Thyroid gland (tissue), 4 donors: ENCODE measurements at places on chromosomes 6 and 20.

- DNase-seq, result no peak
- no peak overlapping the region for H3K4me3 ChIP-seq
- H3K27ac ChIP-seq, result peak overlapping the region; percentile 22
Observed at GRCh38 chr6:31559606-31559957, 12.2 kb downstream of the NFKBIL1 start.

DNA sequence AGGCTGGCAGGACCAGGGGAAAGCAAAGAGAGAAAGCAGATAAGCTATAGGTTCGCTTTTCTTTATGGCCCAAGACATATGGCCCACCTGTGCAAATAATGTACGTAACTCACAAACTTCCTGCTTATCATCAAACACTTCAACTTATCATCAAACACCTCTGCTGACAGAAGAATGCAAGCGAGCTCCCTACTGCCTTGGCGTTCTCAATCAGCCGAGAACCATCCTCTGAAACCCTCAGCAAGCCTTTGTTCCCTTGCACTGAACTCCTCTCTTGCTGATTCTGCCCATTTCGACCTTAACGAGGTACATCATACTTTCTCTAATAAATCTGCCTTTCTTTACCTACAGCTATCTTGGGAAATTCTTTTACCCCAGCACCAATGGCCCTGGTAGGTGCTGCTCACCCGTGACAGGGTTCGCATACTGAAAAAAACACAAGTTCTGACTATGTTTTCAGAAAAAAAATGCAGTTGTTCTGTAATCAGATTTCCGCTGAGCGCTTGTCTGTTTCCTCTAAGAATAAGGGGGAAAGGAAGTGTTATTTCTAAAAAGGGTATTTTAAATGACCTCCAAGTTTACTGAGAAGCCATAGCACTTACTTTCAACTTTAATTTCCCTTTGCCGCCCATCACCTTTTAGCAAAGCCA lies 28.3 kb downstream of the SERPINB6 start:
- DNase-seq, result no peak
- peaks cover 8% of the 10 kb centered on the region for H3K36me3 ChIP-seq
- H3K27me3 ChIP-seq, result no peaks in the 10 kb centered on the region
- no peaks in the 10 kb centered on the region for H3K4me1 ChIP-seq
- no peak overlapping the region for H3K4me3 ChIP-seq

DNA sequence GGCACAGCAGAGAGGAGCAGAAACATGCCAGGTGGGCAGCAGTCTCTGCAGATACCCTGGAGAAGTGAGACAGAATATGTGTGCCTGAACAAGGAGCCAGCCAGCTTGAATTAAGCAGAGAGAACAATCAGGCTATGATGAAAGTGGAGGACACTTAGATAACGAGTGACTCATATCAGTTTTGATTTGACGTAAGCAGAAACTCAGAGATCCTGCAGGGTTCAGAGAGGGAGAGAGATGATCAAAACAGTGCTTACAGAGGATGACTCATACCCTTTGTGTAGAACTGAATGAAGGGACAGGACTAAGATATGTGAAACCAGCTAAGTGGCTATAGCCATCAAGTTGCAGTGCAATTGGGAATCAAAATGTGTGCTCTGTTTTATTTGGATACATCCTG lies 300.7 kb downstream of the TENT5A start:
- no peak overlapping the region for H3K4me3 ChIP-seq
- no peaks in the 10 kb centered on the region for H3K4me1 ChIP-seq
- no peaks in the 10 kb centered on the region for H3K27me3 ChIP-seq
- no peaks in the 10 kb centered on the region for H3K36me3 ChIP-seq
- no peak for DNase-seq

DNA sequence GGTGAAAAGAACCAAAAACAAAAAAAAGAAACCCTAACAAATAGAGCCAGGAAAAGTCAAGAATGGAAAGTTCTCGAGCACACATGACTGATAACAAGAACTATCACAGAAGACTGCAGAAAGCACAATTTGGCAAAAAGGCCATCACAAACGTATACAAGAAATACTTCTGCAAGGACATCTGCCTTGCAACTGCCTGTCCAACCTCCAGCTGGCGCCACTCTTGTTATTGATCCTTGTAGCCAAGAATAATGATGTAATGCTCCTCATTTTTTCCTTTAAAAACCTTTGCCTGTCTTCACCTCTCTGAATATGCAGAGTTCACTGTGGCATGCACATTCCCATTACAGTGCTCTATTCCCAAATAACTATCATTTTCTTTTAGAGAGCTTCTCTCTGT lies 87.9 kb upstream of the BMP5 start:
- H3K4me3 ChIP-seq, result no peak overlapping the region
- H3K36me3 ChIP-seq, result no peaks in the 10 kb centered on the region
- no peak for DNase-seq

DNA sequence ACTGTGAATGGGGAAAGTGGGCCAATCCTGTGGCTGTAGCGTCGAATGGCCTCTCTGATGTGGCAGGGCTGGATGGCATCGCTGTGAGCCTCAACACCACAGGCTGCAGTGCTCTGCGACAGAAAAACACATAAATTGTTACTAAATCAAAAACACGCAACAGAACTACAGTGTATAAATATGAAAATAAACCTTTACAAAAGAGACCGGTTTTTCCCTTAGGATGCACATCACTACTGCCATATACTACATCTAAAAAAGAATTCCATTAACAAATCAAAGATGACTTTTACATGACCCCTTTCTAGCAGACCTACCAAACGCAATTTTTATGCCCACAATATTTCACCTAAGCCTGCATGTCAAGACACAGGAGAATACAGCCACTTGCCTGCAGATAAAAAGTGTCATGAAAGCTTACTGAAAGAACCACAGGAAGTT lies 395.5 kb upstream of the RUNX2 start:
- H3K27ac ChIP-seq, result no peak overlapping the region
- no peak for DNase-seq
- no peaks in the 10 kb centered on the region for H3K27me3 ChIP-seq
- H3K4me3 ChIP-seq, result no peak overlapping the region
- no peaks in the 10 kb centered on the region for H3K4me1 ChIP-seq
- H3K36me3 ChIP-seq, result no peaks in the 10 kb centered on the region

- no peak for DNase-seq
- no peaks in the 10 kb centered on the region for H3K36me3 ChIP-seq
- no peaks in the 10 kb centered on the region for H3K27me3 ChIP-seq
- H3K4me1 ChIP-seq, result no peaks in the 10 kb centered on the region
- H3K27ac ChIP-seq, result no peak overlapping the region
Observed at GRCh38 chr20:20959031-20959755, 147.0 kb downstream of the LINC00237 start.

- H3K36me3 ChIP-seq, result no peaks in the 10 kb centered on the region
- no peak overlapping the region for H3K4me3 ChIP-seq
- H3K27me3 ChIP-seq, result no peaks in the 10 kb centered on the region
Observed at GRCh38 chr6:169213814-169214520, 39.7 kb downstream of the THBS2 start.

DNA sequence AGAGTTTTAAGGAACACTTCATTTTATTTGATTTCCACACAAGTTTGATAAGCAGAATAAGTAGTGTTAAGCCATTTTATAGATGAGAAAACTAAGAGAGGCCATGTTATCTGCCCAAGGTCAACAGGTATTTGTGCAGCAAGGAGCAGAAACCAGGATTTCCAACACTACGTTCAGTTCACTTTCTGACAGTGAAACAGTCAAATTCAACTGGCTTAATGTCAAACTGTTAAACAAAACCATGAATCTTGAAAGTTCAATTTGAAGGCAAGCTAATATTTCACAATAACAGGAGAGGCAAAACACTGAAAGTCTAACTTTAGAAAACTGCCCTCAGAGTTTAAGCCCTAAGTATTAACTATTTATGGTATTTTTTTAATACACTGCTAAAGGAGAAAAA lies 32.6 kb downstream of the DTNBP1 start:
- H3K36me3 ChIP-seq, result no peaks in the 10 kb centered on the region
- H3K4me3 ChIP-seq, result no peak overlapping the region
- DNase-seq, result no peak
- H3K4me1 ChIP-seq, result no peaks in the 10 kb centered on the region
- no peaks in the 10 kb centered on the region for H3K27me3 ChIP-seq

DNA sequence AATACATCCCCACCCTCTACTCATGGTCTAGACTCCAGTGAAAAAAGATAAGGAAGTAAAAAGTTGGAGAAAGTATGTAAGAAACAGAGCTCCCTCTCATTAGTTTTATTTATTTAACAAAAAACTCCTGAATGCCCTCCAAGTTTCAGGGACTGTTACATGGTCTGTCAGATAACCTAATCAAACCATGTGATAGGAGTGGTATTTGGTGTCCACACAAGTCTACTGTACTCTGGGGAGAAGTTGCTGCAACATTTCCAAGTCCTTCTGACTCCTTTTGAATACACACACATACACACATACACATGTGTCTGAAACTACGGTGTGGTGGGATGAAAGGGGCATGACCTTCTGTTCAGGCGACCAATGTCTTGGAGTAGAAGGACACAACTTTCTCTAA lies 320.0 kb downstream of the ADGRG6 start:
- no peaks in the 10 kb centered on the region for H3K4me1 ChIP-seq
- no peak overlapping the region for H3K27ac ChIP-seq
- no peak overlapping the region for H3K4me3 ChIP-seq
- no peaks in the 10 kb centered on the region for H3K27me3 ChIP-seq
- H3K36me3 ChIP-seq, result no peaks in the 10 kb centered on the region

- H3K4me1 ChIP-seq, result no peaks in the 10 kb centered on the region
- H3K27me3 ChIP-seq, result no peaks in the 10 kb centered on the region
- no peak for DNase-seq
- H3K4me3 ChIP-seq, result no peak overlapping the region
- H3K36me3 ChIP-seq, result no peaks in the 10 kb centered on the region
Observed at GRCh38 chr6:45658958-45659357, 281.2 kb upstream of the SUPT3H start.

- DNase-seq, result peak; percentile 54
- no peaks in the 10 kb centered on the region for H3K36me3 ChIP-seq
- H3K4me1 ChIP-seq, result no peaks in the 10 kb centered on the region
- H3K27me3 ChIP-seq, result no peaks in the 10 kb centered on the region
Observed at GRCh38 chr6:35327349-35328027, 14.9 kb upstream of the PPARD start.

GRCh38 chr6:166588691-166589336 lies 2.3 kb upstream of the RAMACL start:
- peaks cover 18% of the 10 kb centered on the region for H3K4me1 ChIP-seq
- no peaks in the 10 kb centered on the region for H3K36me3 ChIP-seq
- peak overlapping the region; percentile 25 for H3K27ac ChIP-seq
- DNase-seq, result peak; percentile 45
- no peaks in the 10 kb centered on the region for H3K27me3 ChIP-seq

DNA sequence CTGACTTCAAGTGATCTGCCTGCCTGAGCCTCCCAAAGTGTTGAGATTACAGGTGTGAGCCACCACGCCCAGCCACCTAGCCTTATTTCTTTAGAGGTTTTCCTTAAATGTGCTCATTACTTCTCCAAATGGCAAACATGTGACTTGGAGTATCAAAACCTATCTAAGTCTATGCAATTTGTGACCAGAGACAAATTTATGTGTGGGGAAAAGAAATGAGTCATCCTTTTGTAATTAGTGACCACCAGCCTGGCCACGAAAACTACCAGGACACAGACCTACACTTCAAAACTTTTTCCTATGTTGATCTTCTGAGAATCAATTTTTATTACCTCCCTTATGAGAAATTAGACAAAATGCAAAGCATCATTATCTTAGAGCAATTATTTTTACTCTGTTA lies 64.6 kb upstream of the OGFRL1 start:
- H3K27me3 ChIP-seq, result no peaks in the 10 kb centered on the region
- no peaks in the 10 kb centered on the region for H3K4me1 ChIP-seq
- H3K4me3 ChIP-seq, result no peak overlapping the region
- DNase-seq, result no peak

DNA sequence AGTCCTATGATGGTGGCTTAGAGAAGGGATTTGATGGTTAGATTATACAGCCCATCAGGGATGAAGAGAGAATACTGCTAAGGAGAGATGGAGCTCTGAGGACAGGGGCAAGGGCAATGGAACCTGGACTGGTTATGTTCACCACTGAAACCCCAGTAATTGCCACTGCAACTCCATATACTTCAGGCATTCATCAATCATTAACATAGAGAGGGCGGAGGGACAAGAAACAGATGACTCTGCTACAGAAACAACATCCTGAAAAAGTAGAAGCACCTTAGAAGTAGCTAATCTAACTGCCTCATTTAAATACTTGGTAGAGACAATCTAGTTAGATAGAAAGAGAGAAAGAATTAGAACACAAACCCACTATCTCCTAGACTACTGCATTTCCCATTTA lies 89.8 kb downstream of the MDN1 start:
- H3K4me3 ChIP-seq, result no peak overlapping the region
- no peaks in the 10 kb centered on the region for H3K27me3 ChIP-seq
- H3K27ac ChIP-seq, result no peak overlapping the region
- DNase-seq, result no peak
- H3K4me1 ChIP-seq, result no peaks in the 10 kb centered on the region
- H3K36me3 ChIP-seq, result peaks cover 41% of the 10 kb centered on the region
